ENCODE measurements at places on chromosomes 6 and 20.

DNA sequence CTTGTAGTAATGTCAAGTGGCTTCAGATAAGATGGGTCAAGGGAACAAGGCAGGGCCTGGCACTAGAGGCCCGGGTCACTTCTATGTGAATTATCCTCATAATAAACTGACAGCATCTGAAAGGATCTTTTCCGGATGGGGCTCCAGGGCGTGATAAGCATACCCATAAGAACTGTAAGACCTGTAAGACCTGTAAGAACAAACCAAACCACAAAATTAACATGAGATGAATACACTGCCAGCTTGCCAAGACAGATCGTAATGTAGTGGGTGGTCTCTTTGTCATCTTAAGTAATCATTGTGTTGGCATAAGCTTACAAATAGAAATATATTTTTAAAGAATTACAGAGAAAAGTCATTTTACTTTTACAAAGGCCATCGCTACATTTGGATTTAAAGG is 334.9 kb downstream of the RFPL4B start:
- DNase-seq, result no peak

- DNase-seq, result no peak
Measured at GRCh38 chr6:106156863-106157262, 70.7 kb downstream of the PRDM1 start.

DNA sequence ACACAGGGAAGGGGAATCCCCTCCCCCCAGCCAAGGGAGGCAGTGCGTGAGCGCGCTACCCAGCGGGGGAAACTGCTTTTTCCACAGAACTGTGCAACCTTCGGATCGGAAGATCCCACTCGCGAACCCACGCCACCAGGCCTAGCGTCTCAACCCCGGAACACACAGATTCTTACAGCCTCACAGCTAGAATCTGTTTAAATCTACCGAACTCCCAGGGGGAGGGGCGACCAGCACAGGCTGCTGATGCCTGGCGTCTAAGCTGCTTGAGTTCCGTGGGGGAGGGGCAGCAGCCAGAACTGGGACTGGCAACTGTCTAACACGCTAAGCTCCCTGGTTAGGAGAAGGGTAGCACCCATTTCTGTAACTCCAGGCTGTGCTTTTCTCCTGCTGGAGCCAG is 217.3 kb upstream of the TENT5A start:
- DNase-seq, result no peak

DNA sequence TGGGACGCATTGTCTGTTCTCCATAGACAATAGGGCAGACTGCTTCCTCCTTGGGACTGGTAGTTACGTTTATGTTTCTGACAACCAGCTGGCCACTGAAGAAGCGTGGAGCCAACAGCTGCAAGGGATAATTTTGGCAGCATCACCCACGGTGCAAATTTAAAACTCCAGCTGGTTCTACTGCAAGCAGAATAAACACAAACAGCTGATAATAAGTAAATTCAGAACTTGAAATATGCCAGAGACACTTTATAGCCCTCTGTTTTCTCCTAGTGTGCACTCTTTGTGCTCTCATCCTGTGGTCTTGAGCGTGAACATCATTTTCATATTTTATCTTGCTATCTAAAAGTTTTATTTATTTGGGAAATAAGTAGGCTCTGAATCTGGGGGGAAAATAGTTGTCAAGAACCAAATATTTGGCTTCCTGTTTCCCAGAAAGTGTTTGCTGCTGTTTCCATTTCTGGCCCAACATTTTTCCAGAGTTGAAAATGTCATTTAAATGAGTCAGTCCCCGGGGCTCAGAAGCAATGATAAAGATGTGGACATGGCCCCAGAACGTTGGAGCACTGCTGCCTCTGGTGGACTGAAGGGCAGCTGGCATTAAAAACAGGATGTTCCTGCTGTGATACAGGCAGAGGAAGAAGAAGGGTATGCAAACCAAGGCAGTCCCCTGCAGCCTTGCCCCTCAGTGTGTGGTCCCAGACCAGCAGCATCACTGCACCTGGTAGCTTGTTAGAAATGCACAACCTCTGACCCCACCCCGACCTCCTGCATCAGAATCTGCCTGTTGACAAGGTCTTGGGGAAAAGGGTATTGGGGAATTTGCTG is 12.5 kb upstream of the THBD start:
- no peak for DNase-seq

- no peak for DNase-seq
Measured at GRCh38 chr20:50191544-50192363, 1.1 kb downstream of the CEBPB start.

- DNase-seq, result no peak
Measured at GRCh38 chr6:1586861-1587450, 22.8 kb upstream of the FOXC1 start.

DNA sequence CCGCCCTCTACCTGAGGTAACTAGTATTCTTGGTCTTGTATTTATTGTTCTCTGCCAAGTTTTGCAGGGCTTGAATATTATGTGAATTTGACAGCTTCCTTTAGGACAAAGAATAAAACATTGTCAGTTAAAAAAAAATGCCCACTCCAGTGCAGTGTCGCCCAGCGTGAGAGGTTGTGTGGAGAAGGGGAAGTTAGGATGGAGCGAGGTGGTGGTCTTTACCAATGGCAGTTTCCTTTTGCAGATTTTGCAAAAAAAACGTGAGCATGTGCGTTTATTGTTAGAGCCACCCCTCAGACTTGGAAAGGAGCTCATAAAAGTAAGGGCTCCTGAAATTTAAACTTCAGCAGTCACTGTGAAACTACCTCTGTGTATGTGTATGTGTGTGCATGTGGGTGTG is 28.3 kb downstream of the UST start:
- DNase-seq, result no peak

GRCh38 chr6:131258010-131258652 is 122.9 kb downstream of the AKAP7 start:
- no peak for DNase-seq

All from stimulated activated CD4-positive, alpha-beta T cell treated with anti-CD3 and anti-CD28 coated beads, Interleukin-1b, Interleukin-23, amount 100 ng/mL, for 4 hours (primary cell).